ENCODE measurements at places on chromosomes 5 and 9.

- DNase-seq: no peak
These were observed 165.4 kb downstream of the EPB41L4A start for GRCh38 chr5:112253478-112254250.

DNA sequence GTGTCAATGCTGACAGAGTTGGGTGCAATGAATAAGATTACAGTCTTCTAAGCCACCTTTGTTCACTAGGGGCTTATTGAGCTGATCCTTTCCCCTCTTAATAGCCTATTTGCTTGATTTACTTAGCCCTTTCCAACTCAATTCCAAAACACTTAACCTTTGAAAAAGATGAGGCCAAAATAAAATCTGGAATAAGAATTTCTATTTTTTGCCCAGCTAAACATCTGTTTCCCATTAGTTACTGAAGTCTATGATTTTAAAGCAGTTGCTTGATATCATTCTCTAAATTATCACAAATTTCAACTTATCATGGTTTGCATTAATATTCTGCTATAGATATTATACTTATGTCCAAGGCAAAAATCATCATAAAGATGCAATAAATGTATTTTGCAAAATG is 1272.0 kb upstream of the ACO1 start:
- DNase-seq: no peak

DNA sequence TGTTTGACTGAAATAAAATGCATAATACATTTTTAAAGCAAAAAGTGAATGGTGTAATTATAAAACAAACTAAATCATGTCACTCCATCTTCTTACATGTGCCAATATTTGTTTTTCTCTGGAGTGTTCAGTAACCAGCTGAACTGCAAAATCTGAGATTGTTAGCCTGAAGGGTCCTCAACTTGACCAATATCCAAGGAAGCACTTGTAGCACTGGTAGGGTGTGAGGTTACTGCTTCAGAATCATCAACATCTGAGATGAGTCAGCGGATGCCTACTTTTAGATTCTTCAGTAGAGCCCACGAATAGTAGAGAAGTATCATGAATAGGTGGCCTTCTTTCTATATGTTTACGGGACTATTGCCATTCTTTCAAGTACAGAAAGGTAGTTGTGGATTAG is 226.7 kb downstream of the TLE4 start:
- DNase-seq: no peak

- no peak for DNase-seq
These were observed 569.5 kb upstream of the WWC1 start for GRCh38 chr5:167721926-167722440.

DNA sequence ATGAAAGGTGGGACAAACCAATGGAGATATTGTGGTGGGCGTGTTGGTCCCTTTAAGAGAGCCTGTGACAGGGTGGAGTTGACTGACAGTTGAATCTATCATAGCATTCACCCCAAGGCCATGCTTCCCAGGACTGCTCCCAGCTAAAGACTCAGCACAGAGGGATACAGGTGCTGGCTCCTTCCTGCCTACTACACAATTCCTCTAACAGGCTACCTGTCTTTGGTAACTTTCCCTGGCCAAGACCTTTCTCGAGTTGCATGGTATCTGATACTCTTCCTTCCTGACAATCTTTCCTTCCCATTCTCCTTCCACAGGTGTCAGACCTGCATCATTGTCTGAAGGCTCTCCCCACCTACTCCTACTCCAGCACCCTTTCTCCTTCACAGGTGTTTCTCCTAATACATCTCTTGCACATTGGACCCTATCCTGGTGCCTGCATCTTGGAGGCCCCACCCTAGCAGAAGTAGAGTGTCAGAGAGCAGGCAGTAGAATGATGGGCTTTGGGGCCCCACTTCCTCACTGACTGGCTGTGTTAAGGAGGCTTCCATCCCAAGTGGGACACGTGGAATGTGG is 120.7 kb upstream of the ALDH1B1 start:
- no peak for DNase-seq

- peak; percentile 12 for DNase-seq
These were observed 4.1 kb downstream of the RPL7A start for GRCh38 chr9:133351908-133352634.

DNA sequence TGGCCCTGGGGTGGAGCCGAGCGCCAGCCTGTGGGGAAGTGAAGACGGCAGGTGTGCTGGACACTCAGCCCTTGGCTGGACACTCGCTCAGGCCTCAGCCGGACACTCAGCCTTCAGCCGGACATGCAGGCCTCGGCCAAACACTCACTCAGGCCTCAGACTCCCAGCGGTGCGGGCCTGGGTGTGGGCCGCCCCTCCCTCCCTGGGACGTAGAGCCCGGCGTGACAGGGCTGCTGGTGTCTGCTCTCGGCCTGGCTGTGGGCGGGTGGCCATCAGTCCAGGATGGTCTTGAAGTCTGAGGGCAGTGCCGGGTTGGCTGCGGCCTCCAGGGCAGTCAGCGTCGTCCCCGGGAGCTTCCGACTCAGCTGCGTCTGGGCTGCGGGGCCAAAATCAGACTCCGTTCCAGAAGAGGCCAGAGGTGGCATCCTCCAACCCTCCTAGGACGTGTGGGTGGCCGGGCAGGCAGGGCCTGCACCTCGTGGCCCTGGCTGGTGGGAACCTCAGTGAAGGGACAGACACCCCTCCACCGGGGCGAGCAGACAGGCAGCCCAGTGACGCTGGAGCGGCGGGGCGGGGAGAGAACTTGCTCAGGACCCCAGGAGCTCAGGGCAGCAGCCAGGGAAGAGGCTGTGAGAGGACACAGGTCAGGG is 28.4 kb downstream of the SLC6A18 start:
- no peak for DNase-seq

- no peak for DNase-seq
These were observed 219.0 kb downstream of the ADAMTSL1 start for GRCh38 chr9:18692962-18693361.

DNA sequence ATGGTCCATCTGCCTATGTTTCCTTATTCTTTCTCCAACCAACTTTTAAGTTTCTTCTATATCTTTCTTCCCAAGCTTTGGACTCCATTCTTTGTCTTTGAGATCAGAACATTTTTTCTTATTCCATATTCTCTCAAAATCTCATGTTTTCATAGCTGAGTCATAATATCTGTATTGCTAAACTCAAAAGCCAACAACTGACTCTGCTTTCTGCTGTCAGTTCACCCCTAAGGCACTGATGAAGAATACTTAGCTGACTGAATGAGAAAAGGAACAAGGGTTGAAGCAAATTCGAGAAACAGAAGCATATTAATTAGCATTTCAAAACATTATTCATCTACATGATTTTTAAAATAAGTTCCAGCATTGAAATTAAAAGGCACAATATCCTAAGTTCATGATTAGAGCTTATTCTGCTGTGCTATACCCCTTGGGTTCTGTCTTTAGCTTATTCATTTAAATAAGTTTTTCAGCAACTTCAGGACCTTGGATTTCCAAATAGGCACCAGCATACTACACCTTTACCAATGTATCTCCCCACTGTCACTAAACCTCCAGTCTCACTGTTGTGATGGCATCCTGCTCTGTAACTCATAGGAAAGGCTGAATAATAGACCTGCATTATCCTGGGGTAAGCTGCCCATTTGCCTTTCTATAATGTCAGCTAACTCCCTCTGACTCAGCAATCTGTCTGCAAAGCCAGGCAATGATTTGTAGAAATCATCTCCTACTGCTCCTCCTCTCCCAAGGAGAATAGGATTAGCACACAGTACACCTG is 49.9 kb upstream of the C5orf46 start:
- no peak for DNase-seq

DNA sequence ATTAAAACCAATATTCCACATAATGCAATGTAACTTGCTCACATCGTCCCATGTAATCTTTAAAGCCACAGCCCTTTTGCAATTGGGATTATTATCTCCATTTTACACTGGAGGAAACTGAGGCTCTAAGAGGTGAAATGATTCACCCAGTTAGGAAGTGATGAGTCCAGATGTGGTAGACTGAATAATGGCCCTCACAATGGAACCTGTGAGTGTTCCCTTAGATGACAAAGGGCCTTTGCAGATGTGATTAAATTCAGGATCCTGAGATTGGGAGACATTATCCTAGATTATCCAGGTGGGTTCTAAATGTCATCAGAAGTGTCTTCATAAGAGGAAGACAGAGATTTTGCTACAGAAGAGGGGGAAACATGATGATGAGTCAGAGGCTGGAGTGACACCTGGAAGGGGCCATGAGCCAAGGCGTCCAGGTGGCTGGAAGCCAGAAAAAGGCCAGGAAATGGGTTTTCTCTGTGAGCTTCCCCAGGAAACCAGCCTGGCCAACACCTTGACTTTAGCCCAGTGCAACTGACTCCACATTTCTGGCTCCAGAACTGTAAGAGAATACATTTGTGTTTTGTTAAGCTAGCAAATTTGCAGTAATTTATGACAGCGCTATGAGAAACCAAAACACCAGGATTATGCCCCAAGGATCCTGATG is 139.1 kb downstream of the KCNIP1 start:
- no peak for DNase-seq

DNA sequence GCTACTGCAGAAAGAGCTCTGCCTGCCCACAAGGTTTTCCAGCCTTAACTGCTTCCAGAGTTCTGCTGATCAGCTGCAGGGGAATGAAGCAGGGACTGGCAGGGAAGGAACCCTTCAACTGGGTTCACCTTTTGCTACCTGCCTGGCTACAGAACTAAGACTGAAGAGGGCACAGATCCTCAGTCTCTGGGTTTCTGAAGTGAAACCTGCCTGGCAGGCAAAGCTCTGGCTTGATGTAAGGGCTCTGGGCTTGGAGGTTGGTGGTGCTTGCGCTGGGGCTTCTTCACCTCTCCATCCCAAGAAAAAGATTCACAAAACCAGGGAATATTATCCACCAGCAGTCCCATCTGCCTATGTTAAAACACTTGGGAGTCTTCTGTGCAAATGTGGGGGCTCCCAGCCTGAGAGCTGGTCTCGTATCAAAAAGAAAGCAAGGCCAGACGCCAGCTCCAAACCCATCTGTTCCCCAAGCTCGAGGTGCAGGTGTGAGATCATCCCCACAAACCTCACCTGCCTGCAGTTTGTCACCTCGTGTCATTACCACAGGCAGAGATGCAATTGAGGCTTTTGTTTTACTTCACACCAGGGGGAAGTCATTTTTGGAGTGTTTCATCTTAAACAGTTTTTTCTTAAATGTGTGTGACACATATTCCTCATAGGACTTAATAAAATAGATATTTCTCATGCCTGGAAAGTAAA is 58.3 kb downstream of the BNC2 start:
- no peak for DNase-seq

DNA sequence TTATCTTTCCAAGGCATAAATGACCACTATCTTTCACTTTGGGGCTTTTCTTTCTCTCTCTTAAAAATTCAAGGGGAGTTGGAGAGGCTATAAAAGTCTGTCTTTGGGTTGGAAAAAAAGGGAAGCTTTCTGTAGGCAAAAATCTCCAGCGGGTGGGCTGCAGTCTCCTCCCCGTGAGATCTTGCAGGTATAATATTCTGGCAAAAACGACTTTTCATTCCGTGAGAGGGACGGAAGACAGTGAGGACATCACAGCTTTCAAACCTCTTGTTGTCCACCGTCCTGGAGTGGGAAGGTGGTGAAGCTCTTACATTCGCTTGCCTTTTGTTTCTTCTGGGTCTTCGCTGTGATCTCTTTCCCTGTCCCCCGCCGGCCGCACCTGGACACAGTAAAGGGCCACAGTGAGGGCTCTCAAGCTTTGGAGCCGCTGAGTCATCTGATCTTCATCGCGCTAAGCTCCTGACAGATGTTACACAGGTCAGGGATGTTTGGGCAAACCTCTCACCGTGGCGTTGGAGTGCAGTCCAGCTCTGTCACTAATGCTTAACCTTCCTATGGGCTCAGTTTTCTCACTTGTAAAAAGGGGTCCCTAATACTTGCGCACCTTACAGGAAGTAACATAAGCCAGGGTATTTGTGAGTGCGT is 61.9 kb upstream of the MEGF10 start:
- DNase-seq: no peak

DNA sequence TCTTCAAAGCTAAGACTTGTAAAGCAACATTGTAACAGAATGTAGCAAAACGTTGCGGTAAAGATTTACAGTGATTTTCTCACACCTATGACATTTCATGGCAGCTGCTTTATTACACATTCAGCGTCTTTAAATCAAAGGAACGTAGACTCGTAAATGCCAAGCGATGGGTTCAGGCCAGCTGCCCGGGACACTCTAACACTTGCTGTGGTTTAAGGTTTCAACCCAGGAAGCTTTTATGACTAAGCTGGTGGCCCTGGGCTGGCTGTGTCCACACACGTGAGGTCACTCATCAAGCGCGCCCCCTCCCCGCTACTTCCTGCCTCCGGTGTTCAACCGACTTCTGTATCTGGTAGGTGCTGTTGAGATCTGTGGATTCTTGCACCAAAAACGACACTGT is 2.5 kb downstream of the SLC6A18 start:
- DNase-seq: no peak

DNA sequence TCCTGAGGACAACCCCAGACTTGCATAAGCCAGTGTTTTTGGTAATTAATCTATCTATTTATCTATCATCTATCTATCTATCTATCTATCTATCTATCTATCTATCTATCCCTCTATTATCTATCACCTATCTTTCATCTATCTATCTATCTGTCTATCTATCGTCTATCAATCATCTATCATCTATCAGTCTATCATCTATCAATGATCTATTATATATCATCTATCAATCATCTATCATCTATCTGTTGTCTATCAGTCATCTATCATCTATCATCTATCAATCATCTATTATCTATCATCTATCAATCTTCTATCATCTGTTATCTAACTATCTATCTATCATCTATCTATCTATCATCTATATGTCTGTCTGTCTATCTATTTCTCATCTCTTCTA is 85.5 kb downstream of the PTCH1 start:
- no peak for DNase-seq

DNA sequence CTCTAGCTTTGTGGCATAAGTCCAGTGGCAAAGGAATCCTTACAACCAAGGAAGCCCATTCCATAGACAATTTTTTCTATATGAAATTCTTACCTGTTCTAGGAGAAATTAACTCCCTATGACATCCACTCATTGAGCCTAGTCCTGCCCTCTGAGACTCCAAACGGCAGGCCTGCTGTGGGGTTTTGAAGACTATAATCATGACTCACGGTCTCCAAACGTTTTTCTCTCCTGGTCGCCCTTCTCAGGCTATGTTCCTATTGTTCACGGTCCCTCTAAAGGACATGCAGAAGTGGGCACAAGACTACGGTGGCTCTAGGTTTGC is 611 bp downstream of the EXOSC3 start:
- DNase-seq: no peak

- DNase-seq: peak; percentile 21
These were observed 110.5 kb upstream of the KLF4 start for GRCh38 chr9:107600060-107600573.

DNA sequence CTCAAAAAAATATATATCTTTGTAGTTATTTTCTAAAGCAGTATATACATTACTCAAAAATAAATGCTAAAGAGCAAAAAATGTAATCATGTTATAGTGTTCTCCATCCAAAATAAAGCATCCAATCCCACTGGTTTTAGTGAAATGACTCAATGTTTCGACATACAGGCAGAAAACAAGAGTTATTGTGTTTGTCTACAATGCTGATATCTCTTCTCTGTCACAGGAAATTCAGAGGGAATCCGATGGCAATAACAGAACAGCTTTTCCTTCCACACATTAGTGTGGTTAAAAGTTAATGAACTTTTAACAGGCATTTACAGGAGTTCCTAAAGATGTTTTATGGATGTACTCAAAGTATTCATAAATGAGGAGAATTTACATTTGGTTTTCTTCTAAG is 12.0 kb downstream of the TTC33 start:
- no peak for DNase-seq

Measured in NCI-H345 (cell line).